ENCODE measurements at places on chromosomes 5 and 9.

- peak; percentile 17 for DNase-seq
Measured at GRCh38 chr5:115243412-115243811, 19.3 kb downstream of the PGGT1B start.

DNA sequence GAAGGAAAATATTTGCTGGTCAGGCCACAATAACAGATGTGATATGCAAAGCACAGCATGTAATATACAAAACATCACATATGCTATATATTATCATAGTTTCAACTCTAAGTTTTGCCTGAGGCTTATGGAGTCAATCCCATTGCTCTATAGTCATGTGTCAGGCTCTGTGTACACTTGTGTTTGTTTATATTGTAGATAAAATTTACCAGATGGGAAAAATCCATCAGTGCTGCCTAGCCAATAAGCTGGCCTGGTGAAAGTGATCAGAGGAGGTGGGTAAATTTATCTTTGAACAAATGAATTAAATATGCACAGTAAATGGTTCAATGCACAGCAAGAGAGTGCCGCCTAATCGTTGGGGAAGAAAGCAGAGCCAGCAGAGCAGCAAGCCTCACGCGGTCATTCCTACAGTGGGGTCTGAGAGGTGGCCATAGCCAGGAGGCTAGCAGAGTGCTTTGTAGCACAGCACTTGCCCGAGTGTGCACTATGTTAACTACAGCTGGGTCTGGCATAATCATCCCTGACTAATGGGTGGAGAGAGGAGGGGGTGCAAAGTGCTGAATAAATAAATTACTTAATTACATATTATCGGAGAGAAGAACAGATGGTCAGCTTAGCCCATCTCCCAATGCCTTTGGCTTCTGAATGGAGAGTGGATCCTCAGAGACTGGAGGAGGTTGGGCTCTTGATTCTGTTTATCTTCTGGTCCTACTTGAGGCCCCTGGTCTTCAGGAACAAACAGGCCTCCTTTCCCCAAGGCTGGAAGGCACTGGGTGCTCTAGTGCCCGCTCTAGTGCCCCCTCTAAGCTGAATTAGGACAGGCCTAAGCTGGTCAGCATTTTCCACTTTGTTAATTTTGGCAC lies 153.5 kb downstream of the MAT2B start:
- no peak for DNase-seq

- no peak for DNase-seq
Measured at GRCh38 chr5:165914456-165914855, 2377.0 kb upstream of the WWC1 start.

GRCh38 chr9:93891549-93892310 lies 63.4 kb downstream of the BARX1 start:
- no peak for DNase-seq

- DNase-seq: no peak
Measured at GRCh38 chr5:137090721-137091120, 408.4 kb downstream of the SPOCK1 start.

- DNase-seq: no peak
Measured at GRCh38 chr9:27654629-27655285, 81.5 kb upstream of the C9orf72 start.

DNA sequence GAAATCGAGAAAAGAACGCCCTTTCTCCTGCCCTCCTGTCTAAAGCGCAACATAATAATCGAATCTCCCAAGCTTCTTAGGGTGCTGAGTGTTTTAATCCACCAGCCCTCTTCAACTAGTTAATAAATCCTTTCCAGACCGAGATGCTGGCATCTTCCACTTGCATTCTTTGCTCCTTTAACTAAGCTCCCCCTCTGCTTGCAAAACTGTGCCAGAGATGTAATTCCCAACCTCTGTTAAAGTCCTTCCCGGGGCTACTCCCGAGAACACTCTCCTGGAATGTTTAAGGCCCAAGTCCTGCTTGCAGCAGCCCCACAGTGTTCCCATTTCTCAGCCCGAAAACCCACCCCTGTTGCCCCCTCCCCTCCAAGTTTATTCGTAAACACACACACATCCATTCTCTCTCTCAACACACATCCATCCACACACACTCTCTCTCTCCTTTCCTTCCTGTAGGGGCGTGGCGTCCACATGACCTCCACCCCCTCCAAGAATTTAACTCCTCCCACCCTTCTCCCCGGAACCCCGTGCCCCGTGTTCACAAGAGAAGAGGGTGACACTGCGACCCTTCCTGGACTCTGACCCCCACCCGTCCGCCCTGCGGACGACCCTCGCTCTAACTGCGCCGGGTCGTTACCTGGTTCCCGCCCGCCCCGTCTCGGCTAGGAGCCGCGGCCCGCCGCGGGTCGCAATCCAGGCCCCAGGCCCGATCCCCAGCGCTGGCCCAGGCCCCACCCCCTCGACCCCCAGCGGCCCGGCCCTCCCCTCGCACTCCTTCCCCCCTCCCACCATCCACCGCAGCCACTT lies 7.0 kb upstream of the MGAT1 start:
- peak; percentile 91 for DNase-seq

- DNase-seq: no peak
Measured at GRCh38 chr5:43000914-43001313, 39.2 kb downstream of the ANXA2R start.

DNA sequence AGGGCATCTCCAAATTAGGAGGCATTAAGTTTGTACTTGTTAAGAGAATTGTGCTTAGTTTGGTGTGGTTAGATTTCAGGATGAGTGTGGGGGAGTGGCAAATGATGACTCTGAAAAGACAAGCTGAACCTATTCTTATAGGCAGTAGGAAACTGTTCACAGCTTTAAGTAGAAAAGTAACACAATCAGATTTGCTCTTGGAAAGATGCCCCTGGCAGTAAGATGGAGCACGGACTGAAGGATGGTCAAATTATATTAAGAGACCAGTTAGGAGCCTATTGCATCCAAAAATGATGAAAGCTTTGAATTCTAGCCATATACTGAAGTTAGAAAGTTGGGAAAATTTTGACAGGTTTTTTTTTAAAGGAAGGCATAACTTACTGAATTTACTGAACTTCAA lies 254.2 kb upstream of the MEF2C start:
- DNase-seq: no peak

- DNase-seq: peak; percentile 80
Measured at GRCh38 chr5:32173267-32174010, 680 bp downstream of the GOLPH3 start.

DNA sequence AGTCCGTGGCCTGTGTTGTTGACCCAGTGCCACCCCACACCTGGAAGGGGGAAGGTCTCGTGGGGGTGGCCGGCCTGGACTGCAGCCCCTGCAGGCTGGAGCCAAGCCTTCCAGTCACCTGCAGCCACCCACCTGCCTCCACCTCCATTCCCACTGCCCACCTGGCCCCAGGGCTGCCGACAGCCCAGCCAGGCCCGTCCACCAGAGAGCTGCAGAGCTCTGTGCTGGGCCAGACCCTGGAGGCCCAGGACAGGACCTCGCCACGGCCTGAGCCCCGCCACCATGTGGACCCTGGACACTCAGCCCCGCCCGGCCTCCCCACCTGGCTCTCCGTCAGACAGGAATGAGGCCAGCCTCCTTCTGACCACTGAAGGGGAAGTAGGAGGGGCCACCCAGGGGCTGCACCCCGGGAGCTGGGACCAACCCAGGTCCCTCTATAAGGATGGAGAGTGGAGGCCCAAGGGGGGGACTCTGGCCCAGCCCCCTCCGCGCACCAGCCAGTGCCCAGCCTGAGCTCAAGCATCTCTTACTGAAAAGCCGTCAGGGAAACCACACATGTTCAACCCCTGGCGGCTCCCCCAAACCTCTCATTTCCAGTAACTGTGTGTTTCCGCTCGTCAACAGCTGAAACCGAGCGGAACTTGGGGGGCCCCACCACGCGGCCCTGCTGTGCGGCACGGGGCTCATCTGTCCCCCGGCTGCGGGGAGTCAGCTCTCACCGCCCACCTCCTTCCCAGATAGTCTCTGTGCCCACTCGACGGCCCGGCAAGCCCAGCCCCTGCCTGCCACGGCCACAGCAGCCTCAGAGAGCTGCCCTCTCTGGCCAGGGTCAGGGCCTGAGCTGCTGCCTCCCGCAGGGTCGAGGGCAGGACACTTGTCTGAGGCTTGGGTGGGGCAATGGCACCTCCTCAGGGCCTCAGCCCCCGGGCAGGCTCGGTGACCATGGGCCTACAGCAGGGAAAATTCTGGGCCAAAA lies 12.8 kb downstream of the NOTCH1 start:
- DNase-seq: no peak

DNA sequence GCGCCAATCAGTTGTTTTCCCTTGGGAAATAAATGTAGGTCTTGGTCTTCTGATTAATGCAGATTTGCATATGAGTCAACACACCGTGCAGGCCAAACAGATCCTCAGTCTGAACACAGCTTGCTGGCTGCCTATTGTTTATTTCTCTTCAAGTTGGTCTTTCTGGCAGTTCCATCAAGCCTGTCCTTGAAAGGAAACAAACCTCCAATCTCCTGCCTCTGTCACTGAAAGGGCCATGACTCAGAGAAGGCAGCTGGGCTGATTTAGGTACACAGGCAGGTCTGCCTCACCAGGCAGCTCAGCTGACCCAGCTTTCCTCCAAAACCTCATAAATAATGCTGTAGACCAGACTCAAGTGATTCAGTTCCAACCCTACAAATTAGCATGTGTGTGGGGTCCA lies 175.9 kb downstream of the MAN2A1 start:
- DNase-seq: no peak

DNA sequence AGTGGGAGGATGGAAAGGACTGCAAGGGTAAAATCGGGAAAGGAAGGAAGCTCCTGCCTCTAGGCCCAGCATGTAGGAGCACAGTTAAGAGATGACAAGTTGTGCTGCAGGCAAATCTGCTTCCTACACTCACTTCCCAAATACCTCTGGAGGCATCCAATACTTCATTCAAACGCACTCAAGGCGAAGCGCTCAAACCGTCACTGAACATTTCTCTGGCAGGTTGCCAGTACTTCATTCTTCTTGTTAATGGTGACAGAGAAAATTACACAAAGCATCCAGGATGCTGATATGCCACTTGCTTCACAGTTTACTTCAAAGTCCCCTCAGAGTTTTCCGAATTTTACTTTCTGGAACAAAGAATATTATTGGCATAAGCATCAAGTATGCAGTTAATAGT lies 59.8 kb downstream of the NREP start:
- no peak for DNase-seq

GRCh38 chr5:124157320-124157719 lies 589.1 kb downstream of the ZNF608 start:
- no peak for DNase-seq

DNA sequence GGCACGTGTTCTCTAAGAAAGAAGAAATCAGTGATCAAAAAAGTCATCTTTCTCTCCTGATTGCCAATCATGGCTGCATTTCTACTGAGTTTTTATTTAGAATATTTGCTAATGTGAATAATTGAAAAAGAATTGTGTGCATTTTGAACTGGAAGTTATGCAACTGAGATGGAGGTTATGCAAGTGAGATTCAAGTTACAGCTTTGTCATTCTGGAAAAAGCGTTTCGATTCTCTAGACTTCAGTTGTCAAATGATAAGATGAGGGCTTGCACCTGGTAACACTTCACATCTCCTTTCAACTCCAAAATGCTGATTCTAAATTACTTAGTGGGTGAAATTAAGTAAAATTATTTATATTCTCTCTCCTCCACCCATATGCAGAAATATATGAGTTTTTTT lies 36.4 kb downstream of the C6 start:
- no peak for DNase-seq

- DNase-seq: no peak
Measured at GRCh38 chr9:111463048-111463447, 21.1 kb downstream of the ECPAS start.

DNA sequence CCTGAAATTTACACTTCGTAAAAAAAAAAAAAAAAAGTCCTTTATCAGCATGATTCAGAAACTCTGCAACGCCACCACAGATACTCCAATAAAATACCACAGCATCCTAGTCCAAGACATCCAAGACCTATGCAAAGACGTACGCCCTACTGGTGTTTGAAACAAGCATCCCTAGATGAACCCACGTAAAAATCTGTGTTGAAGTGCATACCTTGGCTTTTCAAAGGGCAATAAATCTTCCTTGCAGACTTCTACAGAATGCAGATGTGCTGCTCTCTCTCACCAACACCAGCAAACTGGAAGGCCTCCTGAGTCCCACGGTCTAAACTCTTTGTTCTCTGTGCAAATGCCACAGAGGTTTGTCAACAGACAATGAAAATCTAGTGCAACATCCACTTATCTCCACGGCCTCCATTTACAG lies 38.8 kb downstream of the MYO10 start:
- no peak for DNase-seq

DNA sequence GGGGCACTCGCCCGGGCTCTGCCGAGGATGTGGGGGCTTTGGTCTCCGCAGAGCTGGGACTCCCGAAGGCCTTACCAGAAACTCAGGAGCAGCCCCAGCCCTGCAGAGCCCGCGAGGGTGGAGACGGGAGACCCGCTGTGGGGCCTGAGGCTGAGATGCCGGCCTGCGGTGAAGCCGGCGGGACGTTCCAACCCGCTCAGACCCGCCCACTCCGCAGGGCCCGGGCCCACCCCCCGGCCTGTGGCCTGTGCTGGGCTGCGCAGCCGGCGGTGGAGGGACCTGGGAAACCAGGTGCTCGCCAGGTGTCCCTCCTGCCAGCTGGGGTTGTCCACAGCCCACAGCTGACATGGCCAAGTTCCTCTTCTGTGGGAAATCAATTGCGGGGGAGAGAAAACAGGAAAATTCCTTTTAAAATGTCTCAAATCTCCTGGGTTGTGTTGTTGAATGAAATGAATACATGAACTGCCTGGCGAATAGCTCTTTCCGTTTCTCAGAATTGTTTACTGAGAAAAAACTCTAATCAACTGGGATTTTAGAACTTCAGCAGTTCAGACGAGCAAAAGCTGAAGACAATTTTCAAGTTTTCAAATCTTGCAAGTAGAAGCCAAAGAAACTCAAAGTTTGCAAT lies 49.0 kb upstream of the IRX4 start:
- no peak for DNase-seq

- peak; percentile 98 for DNase-seq
Measured at GRCh38 chr9:111959468-111960359, 63.1 kb downstream of the UGCG start.

DNA sequence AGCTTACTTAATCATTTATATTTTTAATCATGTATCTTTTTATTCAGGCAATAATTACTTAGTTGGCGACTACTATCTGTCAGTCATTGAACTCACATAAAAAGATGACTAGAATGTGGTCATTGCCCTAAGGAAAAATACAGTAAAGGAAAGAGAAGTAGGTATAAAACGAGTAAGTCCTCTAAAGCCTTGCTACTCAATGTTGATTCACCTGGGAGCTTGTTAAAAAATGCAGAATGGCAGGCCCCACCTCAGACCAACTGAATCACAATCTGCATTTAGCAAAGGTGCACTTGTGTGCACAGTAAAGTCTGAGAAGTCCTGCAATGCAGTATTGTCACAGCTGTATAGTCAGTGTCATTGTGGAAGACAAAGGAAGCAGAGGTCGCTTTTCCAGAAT lies 592.4 kb downstream of the CSNK1G3 start:
- DNase-seq: no peak

All from RKO (cell line).